ENCODE measurements at places on chromosomes 5 and 9.

DNA sequence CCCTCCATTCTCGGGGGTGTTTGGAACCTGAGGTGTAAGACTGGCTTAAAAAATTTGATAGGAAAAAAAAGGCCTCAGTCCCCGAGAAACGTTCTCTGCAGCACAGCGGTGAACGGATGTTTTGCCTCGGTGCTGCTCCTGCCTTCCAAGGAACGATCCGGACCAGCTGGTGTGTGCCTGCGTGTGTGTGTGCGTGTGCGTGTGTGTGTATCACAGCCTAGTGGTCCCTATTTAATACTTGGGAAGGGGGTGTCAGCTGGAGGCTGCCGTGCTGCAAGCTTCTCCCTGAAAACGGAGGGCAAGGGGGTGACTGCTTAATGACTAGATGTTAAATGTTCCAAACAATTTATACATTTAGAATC is 76.9 kb downstream of the LHX2 start:
- DNase-seq = no peak

DNA sequence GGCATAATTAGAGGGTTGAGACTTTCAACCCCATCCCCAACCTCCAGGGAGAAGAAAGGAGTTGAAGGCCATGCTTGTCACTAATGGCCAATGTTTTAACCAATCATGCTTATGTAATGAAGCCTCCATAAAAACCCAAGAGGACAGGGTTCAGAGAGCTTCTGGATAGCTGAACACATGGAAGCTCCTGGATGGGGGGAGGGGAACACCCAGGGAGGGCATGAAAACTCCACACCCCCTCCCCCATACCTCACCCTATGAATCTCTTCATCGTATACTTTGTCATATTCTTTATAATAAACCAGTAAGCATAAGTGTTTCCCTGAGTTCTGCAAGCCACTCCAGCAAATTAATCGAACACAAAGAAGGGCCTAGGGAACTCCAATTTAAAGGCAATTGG is 81.7 kb downstream of the ALDH7A1 start:
- DNase-seq = no peak

GRCh38 chr9:78295731-78296130 is 1.2 kb upstream of the PSAT1 start:
- no peak for DNase-seq

DNA sequence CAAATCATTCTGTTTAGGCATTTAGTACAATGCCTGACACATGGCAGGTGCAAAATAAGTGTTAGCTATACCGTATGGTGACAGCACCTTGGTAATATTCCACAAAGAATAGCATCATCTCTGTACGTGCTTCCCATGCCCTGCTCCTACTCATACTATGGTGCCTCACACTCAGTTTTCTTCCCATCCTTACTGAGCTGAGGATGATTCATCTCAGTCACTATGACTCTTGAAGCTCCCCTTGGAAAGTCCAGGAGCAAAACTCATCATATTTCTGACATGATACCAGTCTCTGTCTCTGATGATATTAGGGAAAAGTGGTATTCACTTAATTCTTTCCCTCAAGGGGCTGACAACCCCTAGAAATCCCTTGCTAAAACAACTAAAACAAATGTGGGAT is 423.3 kb downstream of the EFNA5 start:
- DNase-seq = no peak

DNA sequence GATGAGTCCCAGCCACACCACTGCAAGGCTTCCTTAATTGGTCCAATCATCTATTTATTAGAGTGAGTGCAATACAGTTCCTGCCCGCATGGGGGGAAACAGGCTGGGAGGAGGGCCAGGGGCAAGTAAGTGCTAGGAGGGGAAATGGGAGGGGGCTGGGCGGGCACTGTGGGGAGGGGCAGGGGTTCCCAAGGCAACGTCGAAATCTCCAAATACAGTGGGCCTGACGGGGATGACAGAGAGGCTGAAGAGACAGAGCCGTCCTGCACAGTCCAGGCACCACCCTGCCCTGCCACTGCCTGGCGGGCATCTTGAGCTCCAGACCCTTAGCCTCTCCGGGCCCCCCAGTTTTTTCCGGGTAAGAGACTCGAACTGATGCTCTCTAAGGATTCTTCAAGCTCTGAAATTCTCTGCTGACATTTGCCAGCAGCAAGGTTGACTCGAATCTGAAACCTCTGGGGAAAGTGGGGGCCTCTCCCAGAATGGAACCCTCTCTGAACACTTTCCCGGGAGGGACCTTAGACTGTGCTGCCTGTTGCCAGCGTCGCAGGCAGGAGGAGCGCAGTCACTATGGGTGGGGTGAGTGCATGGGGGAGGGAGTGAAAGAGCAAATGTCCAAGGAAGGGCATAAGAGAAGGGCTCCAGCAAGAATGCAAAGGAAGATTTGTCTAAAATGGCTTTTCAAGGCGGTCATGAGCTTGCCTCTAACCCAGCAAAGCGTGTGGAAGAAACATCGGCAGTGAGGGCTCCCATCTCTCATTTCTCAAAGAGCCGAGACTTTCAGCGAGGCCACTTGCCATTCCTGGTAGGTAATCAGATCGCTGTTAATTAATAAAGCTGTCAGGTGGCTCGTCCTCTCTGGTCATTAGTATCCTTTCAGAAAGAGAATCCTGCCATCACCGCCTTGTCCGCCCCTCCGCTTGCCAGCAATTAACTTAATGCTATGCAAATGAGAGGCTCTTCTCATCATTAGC is 99.0 kb downstream of the GTF3C4 start:
- DNase-seq = peak; percentile 47

- no peak for DNase-seq
Measured at GRCh38 chr9:92026206-92027002, 76.4 kb upstream of the ROR2 start.

GRCh38 chr5:142095651-142096330 is 12.8 kb upstream of the NDFIP1 start:
- DNase-seq = peak; percentile 80

GRCh38 chr9:19947996-19948395 is 159.2 kb upstream of the SLC24A2 start:
- no peak for DNase-seq

DNA sequence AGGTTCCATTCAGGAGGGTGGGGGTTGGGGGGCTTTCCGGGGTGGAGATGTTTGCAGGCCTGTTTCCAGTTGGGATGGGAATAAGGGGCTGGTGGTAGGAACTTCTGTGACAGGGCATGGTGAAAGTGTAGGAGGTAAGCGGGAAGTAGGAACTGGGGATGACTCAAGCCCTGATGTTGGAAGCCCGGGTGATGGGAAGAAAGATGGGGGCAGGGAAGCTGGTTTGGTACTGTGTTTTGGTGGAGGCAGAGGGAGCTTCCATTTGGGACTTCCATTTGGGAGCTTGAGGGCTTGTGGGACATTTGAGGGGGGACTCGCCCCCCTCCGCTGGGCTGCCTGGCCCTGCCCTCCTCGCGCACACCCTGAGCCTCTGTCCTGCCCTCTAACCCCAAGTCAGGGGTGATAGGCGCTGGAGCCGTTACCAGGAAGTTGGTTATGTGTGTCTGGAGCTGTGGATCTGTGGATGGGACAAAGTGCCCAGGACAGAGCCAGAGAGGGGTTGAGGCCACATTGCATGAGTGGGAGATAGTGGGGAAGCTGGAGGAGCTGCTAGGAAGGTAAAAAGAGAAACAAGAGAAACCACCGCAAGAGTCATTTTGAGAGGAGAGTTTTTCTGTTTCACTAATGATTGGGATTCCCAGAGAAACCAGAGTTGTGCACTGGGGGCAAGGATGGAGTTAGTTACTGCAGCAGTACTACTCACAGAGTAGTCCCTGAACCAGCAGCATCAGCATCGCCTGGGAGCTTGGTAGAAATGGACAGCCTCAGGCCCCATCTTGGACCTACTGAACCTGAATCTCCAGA is 6.6 kb downstream of the RGS14 start:
- DNase-seq = no peak

DNA sequence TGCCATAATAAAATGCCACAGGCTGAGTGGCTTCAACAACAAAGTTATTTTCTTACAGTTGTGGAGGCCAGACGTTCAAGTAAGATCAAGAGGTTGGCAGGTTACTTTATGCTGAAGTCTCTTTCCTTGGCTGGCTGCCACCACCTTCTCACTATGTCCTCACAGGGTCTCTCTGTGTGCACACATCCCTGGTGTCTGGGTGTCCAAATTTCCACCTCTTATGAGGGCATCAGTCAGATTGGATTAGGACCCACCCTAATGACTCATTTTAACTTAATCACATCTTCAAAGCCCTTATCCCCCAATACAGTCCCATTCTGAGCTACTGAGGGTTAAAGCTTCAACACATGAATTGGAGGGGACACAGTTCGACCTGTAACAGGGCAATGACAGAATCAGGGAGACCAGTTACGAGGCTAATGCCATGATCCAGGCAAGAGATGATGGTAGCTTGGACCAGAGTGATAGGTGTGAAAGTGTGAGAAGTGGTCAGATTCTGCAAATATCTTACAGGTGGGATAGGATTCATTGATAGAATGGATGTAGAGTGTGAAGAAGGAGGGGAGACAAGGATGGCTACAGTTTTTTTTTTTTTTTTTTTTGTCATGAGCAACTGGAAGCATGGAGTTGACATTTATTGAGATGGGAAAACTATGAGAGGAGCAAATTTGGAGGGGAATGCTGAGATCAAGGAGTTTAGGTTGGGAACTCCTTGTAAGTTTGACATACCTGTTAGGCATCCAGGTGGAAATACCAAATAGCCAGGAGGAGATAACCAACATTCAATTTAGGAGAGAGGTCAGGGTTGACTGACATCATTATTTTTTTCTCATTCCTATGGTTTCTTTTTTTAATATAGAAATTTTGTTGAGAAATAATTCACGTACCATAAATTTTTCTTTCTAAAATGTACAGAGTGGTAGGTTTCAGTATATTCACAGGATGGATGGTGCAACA is 39.6 kb upstream of the FGF1 start:
- no peak for DNase-seq

DNA sequence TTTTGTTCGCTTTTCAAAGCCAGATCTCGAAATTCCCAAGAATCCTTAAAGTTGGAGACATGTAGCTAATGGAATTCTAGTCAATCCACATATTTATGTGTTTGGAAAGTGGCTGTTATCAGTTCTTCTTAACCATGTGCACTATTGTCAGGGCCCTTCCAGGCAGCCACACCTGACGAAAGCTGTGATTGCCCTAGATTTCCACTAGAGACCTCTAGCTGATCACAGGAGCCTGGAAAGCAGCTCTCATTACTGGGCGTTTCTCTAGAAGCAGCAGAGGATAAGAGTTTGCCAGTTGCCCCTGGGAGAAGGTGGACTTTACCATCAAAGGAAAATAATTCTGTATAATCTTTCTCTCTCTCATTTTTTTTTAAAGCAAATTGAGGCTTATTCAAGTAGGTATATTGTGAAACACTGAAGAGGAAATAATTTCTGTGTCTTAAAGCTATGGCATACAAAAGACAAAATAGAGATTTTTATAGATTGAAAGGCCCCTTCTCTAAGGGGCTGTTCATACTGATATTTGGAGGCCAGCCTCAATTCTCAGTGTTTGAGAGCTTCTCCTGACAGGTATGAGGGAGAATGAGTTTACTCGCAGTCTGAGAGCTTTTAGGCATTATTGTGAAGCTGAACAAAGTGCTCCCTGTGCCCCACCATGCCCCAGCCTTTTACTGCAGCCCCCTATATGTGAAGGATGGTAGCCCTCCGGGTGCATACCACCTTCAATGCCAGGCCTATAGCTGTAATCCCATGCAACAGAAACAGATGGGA is 405.4 kb upstream of the ACTBL2 start:
- no peak for DNase-seq

GRCh38 chr9:127563579-127563978 is 48.5 kb upstream of the STXBP1 start:
- DNase-seq = no peak

GRCh38 chr5:2184563-2185540 is 302.1 kb upstream of the IRX4 start:
- DNase-seq = no peak

DNA sequence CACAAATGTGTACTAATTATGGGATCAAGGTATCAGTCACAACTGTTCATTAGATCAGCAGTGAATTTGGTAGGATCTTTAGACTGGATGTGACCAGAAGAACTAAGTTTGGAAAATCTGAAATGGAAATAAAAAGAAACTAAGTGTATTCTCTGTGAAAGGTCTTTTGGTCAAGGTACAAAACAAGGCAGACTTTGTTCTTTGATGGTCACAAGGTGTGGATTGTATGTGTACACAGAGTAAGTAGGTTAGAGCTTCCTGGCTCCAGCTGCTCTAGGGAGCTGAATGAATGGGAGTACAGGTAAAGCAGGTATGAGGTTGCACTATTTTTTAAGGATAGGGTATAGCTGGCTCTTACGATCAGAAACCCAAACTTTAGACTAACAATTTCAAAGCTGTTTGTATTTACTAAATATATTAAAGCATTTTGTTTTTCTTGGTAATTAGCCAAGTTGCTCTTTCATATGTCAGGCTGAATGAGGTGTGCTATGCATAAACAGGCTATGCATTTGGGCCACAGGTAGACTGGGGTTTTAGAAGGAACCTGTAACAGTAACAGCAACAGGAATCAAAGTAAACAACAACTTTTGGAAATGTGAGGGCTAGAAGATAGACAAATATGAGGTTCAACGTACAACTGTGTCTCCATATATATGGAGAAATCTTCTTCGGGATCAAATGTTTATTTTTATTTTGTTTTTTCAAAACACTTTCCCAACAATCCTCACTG is 32.5 kb downstream of the FAM169A start:
- DNase-seq = no peak

GRCh38 chr5:145904743-145905142 is 31.6 kb upstream of the SH3RF2 start:
- DNase-seq = no peak

DNA sequence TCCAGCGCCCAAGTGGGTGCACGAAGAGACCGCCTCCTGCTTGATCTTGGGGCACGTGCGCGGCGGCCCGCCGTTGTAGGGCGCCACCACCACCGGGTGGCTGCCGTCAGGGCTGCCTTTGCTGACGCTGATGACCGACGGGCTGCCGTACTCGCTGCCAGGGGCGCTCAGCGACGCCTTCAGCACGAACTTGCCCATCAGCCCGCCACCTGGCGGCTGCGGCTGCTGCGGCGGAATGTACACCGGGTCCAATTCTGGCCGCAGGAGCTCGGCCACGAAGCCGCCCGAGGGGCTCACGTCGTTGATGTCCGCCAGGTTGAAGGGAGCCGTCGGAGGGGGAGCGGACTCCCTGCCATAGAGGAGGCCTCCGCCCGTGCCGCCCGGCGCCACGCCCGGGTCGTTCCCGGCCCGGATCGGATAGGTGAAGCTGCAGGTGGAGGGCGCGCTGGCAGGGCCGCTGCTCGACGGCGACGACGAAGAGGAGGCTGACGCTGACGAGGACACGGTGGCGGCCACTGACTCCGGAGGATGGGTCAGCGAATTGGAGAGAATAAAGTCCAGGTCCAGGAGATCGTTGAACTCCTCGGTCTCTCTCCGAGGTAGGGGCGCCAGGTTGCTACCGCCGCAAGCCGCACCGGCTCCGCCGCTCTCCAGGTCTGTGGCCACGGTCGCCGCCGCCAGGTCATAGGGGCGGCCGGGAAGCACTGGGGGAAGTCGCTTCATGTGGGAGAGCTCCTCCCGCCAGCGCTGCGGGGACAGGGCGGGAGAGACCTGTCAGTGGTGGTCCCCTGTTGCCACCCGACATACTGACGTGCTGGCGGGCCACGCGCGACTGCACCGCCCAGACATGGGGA is 1.8 kb downstream of the KLF4 start:
- DNase-seq = no peak

Data from stimulated activated CD4-positive, alpha-beta T cell treated with anti-CD3 and anti-CD28 coated beads, Interleukin-4, amount 100 ng/mL, for 48 hours (primary cell).